ENCODE measurements at places on chromosomes 2 and 18.

DNA sequence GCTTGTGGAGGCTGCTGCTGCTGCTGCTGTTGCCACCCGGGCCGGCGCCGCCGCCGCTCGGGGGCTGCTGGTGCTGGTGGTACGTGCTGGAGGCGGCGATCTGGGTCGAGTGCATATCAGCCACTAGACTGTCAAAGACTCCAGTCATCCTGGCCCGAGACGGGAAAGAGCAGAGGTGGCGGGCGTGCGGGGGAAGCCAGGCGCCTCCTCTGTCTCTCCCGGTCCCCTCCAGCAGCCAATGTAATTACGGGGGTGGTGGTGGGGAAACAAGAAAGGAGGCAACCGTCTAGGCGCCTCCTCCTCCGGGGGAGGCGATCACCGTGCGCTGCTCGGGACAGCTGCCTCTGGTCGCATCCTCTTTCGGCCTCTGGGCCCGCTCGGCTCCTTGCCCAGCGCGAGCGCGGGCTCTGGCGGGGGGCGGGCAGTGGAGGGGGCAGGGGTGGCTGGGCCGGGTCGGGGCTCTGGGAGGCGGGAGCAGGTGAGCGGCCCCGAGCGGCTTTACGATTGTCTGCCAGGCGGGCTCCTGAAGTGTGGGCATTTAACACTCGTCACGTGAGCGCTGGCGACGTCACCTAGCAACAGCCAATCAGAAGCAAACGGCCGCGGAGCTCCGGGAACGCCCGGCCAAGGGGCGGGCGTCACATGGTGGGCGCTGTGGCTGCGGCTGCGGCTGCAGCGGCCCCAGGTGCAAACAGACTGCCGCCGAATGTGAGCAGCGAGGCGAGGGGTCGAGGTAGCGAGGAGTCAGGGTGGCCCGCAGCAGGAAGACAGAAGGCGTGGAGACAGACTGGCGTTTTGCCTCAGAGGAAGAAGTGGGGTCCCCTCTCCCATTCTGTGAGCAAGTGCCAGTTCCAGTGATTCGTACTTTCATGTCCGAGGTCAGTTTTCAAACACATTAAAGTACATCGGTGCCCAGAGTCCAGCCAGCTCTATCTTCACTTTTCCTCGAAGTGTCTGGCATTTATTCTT lies at the start of gene DLX2:
Gene DLX2, minus strand, starts transcription at position 510 of the 969 bp plus-strand sequence. Its CDS starts 362 bp downstream, at position 148.
- peak; percentile 87 for DNase-seq

DNA sequence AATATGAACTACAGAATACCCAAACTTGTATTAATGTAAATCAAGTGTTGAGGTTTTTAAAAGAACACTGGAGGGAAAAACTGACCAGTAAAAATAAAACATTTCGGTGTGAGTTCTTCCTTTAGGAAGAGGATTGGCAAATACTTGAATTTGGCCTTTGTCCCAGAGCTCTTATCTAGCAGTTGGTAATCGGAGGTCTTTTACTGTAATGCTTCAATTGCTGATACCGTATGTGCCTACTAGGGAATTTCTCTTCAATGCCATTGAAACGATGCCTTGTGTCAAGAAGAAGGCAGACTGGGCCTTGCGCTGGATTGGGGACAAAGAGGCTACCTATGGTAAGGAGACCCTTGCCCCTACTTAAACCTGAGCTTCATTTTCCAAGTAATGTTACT lies 4.1 kb downstream of the RRM2 start:
- DNase-seq: no peak

DNA sequence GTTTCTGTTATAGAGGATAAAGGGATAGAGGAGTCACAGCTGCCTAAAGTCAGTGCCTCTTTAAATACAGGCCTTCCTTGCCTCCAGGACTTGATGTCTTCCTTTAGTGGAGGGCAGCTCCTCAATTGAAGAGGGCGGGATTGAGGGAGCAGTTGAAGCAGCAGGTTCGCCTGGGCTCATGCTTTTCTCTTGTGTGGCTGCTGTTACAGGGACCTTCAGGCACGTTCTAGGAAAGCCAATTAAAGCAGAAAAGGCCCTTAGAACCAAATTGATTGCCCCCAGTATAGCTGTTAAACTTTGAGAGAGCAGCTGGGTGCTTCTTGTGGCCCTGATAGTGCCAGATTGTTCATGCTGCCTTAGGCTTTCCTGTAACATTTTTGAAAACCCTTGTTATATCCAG lies 42.0 kb upstream of the LTBP1 start:
- no peak for DNase-seq

GRCh38 chr2:29187926-29188325 lies 72.7 kb downstream of the CLIP4 start:
- DNase-seq: no peak

GRCh38 chr2:40418614-40419363 lies 33.1 kb downstream of the SLC8A1 start:
- no peak for DNase-seq

Measured in SHP77 (cell line).